ENCODE measurements at places on chromosomes 12 and 14. TPM values are rescaled to one million over a fixed set of nuclear protein-coding genes. Genes with fewer than 3 reads are reported as not detected.

GRCh38 chr12:15868186-15868585, 14.0 kb upstream of the STRAP start:
- DNase-seq = no peak
- no peak overlapping the region for H3K27ac ChIP-seq
- peaks cover 6% of the 10 kb centered on the region for H3K4me1 ChIP-seq
- no peak overlapping the region for H3K4me3 ChIP-seq
- H3K36me3 ChIP-seq = no peaks in the 10 kb centered on the region
- H3K27me3 ChIP-seq = peaks cover 13% of the 10 kb centered on the region

- H3K27ac ChIP-seq = no peak overlapping the region
- DNase-seq = peak; percentile 54
- H3K4me3 ChIP-seq = no peak overlapping the region
- no peaks in the 10 kb centered on the region for H3K36me3 ChIP-seq
Measured at GRCh38 chr12:102769323-102769916, 147.6 kb downstream of the PAH start.

DNA sequence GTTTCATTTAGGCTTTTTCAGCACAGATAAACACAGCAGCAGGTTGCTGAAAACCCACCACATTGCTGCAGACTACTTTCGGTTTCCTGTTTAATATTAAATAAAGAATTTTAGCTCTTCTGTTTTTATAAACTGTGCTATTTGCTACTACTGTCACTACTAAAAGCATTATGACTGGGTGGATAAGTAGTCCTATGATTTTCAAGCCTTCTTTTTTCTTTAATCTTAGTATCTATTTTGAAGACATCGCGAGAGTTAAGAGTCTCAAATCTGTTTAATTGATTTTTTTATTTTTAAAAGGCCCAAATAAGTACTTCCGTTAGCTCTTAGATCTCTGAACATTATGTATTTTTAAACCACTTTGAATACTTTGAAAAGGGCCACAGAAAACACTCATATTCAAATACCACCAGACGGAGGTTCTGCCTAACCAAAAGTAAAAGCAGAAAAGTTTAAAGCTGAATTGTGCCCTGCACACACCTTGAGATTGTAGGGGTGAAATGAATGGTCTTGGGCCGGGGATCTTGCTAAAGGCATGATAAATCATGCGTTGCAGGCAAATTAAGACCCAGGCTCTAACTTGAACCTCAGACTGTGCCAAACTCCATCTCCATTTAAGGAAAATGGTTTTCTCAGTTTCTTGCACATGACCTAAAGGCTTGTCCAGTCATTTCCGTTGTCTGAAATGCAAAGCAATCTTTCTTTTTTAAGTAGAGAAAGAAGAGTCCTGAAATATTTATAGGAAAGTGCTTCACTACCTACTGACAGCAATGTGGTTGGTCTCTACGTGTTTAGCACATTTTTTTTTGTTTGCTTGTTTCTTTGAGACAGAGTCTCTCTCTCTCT, 13.6 kb upstream of the FOXN3 start:
- H3K36me3 ChIP-seq = peaks cover 4% of the 10 kb centered on the region
- H3K4me3 ChIP-seq = peak overlapping the region; percentile 76
- H3K27ac ChIP-seq = peak overlapping the region; percentile 99
- DNase-seq = peak; percentile 74

Gene TAS2R43
- total RNA-seq = 0.28 TPM

Gene REP15
- not detected for total RNA-seq

GRCh38 chr12:90030726-90031125, 322.1 kb upstream of the ATP2B1 start:
- H3K4me1 ChIP-seq = peaks cover 12% of the 10 kb centered on the region
- no peaks in the 10 kb centered on the region for H3K27me3 ChIP-seq
- H3K27ac ChIP-seq = no peak overlapping the region
- H3K36me3 ChIP-seq = peaks cover 3% of the 10 kb centered on the region

DNA sequence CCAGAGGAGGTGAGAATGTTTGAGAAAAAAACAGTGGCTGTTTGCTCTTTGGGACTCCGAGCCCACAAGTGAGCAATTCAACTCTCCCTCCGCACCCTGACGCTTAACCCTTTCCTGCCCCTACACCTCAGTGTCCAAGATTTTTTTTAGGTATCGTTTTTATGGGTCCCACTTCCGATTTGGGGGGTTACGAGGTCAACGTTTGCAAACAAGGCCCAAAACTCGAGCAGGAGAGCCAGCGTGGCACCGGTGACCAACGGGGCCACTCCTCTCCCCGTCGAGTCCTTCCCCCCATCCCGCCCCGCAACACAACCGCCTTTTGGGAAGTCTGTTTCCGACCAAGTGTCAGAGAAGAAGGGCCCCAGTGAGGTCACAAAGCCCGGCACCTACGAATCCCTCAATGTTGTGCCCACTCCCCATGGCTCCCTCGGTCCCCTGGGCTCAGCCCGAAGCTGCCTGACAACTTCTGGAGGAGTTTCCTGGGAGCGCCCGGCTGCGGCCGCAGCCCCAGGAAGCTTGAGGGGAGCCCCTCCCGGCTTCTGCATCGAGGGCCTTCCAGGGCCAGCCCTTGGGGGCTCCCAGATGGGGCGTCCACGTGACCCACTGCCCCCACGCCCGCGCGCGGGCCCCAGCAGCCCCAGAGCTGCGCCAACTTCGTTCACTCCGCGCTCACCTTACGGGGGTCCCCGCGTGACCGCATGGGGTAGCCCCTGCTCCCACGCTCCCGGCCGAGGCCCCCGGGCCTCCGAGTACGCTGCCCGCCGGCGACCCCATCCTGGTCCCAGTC, 1.2 kb downstream of the CDK2AP1 start:
- H3K4me1 ChIP-seq = peaks cover 18% of the 10 kb centered on the region
- no peaks in the 10 kb centered on the region for H3K27me3 ChIP-seq
- peak; percentile 49 for DNase-seq
- peak overlapping the region; percentile 67 for H3K27ac ChIP-seq
- no peaks in the 10 kb centered on the region for H3K36me3 ChIP-seq

- H3K36me3 ChIP-seq = no peaks in the 10 kb centered on the region
- H3K27ac ChIP-seq = no peak overlapping the region
- H3K4me1 ChIP-seq = peaks cover 6% of the 10 kb centered on the region
- DNase-seq = peak; percentile 56
Measured at GRCh38 chr14:51776102-51776894, 84.1 kb upstream of the GNG2 start.

Gene OVCH1
- total RNA-seq = not detected

GRCh38 chr14:99441157-99441870, 39.3 kb downstream of the SETD3 start:
- H3K36me3 ChIP-seq = peaks cover 37% of the 10 kb centered on the region
- peak overlapping the region; percentile 10 for H3K27ac ChIP-seq
- H3K4me1 ChIP-seq = peaks cover 28% of the 10 kb centered on the region

Gene DNAI7
- total RNA-seq = 0.18 TPM

Gene BBOF1
- 0.87 TPM for total RNA-seq

Gene KRT71
- total RNA-seq = not detected

- H3K36me3 ChIP-seq = no peaks in the 10 kb centered on the region
- H3K4me3 ChIP-seq = no peak overlapping the region
- no peaks in the 10 kb centered on the region for H3K4me1 ChIP-seq
- H3K27ac ChIP-seq = no peak overlapping the region
Measured at GRCh38 chr12:130427381-130427887, 89.7 kb downstream of the PIWIL1 start.

GRCh38 chr12:54277823-54278276, 2.1 kb downstream of the CBX5 start:
- H3K4me3 ChIP-seq = no peak overlapping the region
- peak overlapping the region; percentile 66 for H3K27ac ChIP-seq
- peaks cover 51% of the 10 kb centered on the region for H3K4me1 ChIP-seq
- H3K36me3 ChIP-seq = peaks cover 34% of the 10 kb centered on the region

GRCh38 chr14:33555710-33556350, 395.0 kb downstream of the EGLN3 start:
- no peak overlapping the region for H3K27ac ChIP-seq
- H3K4me1 ChIP-seq = no peaks in the 10 kb centered on the region
- no peak for DNase-seq
- H3K36me3 ChIP-seq = no peaks in the 10 kb centered on the region

- peaks cover 75% of the 10 kb centered on the region for H3K4me1 ChIP-seq
- peak overlapping the region; percentile 88 for H3K4me3 ChIP-seq
- H3K36me3 ChIP-seq = peaks cover 2% of the 10 kb centered on the region
- H3K27ac ChIP-seq = peak overlapping the region; percentile 6
- peaks cover 12% of the 10 kb centered on the region for H3K27me3 ChIP-seq
Measured at GRCh38 chr12:111408116-111408440, 2.4 kb downstream of the SH2B3 start.

- no peaks in the 10 kb centered on the region for H3K4me1 ChIP-seq
- no peak overlapping the region for H3K27ac ChIP-seq
- DNase-seq = no peak
- H3K36me3 ChIP-seq = no peaks in the 10 kb centered on the region
- H3K27me3 ChIP-seq = no peaks in the 10 kb centered on the region
- H3K4me3 ChIP-seq = no peak overlapping the region
Measured at GRCh38 chr12:87427770-87428169, 601.4 kb downstream of the C12orf50 start.

Gene C12orf54
- not detected for total RNA-seq

Gene TMPRSS12
- total RNA-seq = not detected

Gene CLECL1
- total RNA-seq = 8.8 TPM

- no peak for DNase-seq
- H3K36me3 ChIP-seq = no peaks in the 10 kb centered on the region
- H3K4me1 ChIP-seq = no peaks in the 10 kb centered on the region
- H3K4me3 ChIP-seq = no peak overlapping the region
Measured at GRCh38 chr12:59070322-59070933, 150.1 kb upstream of the LRIG3 start.

- no peak for DNase-seq
- no peak overlapping the region for H3K4me3 ChIP-seq
- no peak overlapping the region for H3K27ac ChIP-seq
- H3K4me1 ChIP-seq = no peaks in the 10 kb centered on the region
- peaks cover 5% of the 10 kb centered on the region for H3K27me3 ChIP-seq
- H3K36me3 ChIP-seq = no peaks in the 10 kb centered on the region
Measured at GRCh38 chr14:76829013-76829365, 2.8 kb downstream of the LRRC74A start.

DNA sequence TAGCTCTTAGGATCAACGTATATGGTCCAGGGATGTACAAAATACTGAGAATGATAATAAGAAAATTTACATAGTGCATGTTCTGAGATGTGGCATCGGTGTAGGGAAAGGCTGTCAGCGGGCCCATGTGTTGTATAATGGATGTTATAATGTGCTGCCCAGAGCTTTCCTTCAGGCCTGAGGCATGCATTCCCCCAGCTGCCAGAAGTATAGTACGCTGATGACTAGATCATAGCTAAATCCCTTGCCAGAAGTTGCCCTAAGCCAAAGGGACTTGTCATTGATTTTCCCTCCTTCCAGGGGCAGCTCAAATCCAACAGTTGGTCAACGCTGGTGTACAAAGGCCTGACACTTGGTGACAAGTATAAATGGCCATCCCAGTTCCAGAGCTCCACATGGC, 6.5 kb upstream of the OR11G2 start:
- DNase-seq = no peak
- no peak overlapping the region for H3K27ac ChIP-seq
- no peaks in the 10 kb centered on the region for H3K36me3 ChIP-seq
- peaks cover 5% of the 10 kb centered on the region for H3K27me3 ChIP-seq
- H3K4me1 ChIP-seq = no peaks in the 10 kb centered on the region

DNA sequence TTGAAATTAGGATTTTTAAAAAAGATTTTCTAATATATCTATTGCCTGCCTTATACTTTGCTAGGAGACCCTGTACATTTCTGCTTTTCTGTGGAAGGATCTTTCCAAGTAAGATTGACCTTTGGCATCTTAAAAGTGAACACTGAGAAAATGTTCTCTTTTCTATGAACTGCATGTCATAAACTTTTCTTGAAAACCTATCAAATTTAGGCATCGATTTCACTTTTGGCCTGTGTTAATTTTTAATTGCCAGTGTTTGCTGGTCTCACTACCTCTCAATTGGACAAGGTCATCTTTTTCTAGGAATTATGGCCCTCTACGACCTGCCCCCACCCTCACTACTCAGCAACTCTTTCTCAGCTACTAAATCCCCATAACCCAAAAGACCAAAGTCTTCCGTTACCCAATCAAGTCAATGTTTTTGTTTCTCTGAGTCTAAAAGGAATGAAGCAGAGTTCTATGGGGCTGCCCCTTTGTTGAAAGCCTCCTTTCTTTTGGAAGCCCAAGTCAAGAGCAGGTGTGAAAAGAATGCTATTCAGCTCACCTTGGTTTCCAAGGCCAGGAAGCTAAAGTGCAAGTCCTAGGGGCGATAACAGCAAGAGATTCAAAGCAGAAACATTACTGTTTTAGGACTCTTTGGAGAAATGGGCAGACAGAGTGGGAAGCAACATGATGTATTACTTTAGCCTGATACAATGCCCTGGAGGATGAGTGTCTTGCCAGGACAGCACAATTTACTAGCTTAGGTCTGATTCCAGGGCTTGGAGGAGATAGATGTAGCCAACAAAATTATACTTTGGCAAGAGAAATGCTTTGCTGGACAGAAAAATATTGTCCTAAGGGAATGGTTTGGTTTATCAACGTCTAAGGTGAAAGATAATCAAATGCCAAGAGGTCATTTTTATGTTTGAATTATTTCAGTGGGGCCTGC, 55.0 kb downstream of the IGF1 start:
- H3K36me3 ChIP-seq = peaks cover 1% of the 10 kb centered on the region
- no peak for DNase-seq
- H3K4me3 ChIP-seq = no peak overlapping the region
- H3K4me1 ChIP-seq = peaks cover 17% of the 10 kb centered on the region

DNA sequence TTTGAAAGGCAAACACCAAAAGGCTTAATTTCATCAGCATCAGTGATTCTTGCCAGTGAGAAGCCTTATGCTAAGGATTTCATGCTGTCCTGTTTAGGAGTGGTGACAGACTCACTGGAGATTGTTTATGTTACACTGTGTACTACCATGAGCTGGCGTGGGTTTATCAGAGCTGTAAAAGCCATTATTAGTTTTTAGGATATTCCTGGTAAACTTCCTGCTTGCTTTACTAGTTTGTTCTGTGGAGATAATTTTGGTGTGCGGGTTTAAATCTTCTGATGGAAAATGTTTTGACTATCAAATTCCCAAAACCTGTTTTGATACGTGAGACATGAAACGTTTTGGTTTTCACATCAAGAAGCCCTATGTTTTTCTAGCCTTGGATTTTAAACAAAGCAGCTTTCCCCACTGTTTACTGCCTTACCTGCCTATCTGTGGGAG, 15.2 kb downstream of the PPFIBP1 start:
- H3K4me1 ChIP-seq = peaks cover 16% of the 10 kb centered on the region
- H3K27me3 ChIP-seq = peaks cover 17% of the 10 kb centered on the region
- no peak overlapping the region for H3K27ac ChIP-seq

- DNase-seq = no peak
- no peaks in the 10 kb centered on the region for H3K4me1 ChIP-seq
- no peak overlapping the region for H3K27ac ChIP-seq
Measured at GRCh38 chr12:95321516-95322246, 104.1 kb downstream of the VEZT start.

DNA sequence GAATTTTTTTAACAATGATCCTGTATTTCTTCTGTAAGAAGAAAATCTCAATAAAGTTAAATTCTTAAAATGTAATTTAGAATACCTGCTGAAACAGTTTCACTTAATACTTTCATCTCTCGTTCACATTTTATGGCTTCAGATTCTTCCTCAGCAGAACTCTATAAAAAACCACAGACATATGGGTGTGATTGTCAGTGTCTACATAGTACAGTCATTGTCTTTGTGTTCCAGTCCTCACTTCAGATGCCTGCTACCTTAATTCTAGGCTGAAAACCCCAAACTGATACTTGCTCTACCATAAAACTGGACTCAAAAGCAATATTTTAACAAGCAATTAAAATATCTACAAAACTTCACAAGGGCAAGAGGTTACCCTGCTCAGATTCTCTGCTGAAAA, 71.8 kb downstream of the DNAI7 start:
- H3K4me3 ChIP-seq = no peak overlapping the region
- no peak overlapping the region for H3K27ac ChIP-seq
- H3K36me3 ChIP-seq = no peaks in the 10 kb centered on the region
- peaks cover 4% of the 10 kb centered on the region for H3K27me3 ChIP-seq
- peaks cover 2% of the 10 kb centered on the region for H3K4me1 ChIP-seq

GRCh38 chr14:93707475-93707874, 80.8 kb downstream of the PRIMA1 start:
- no peak overlapping the region for H3K4me3 ChIP-seq
- DNase-seq = no peak
- H3K27me3 ChIP-seq = peaks cover 23% of the 10 kb centered on the region
- H3K4me1 ChIP-seq = no peaks in the 10 kb centered on the region

All from activated CD8-positive, alpha-beta memory T cell treated with anti-CD3 and anti-CD28 coated beads, Interleukin-2, amount 10 ng/mL, durations not matched to agents 7 days and 5 days (primary cell).